C1 segment of cervical spinal cord (tissue), 14 donors: ENCODE measurements at places on chromosomes 1 and 21.

GRCh38 chr1:161071886-161072371 lies 2.2 kb upstream of the ARHGAP30 start:
- no peak for DNase-seq

DNA sequence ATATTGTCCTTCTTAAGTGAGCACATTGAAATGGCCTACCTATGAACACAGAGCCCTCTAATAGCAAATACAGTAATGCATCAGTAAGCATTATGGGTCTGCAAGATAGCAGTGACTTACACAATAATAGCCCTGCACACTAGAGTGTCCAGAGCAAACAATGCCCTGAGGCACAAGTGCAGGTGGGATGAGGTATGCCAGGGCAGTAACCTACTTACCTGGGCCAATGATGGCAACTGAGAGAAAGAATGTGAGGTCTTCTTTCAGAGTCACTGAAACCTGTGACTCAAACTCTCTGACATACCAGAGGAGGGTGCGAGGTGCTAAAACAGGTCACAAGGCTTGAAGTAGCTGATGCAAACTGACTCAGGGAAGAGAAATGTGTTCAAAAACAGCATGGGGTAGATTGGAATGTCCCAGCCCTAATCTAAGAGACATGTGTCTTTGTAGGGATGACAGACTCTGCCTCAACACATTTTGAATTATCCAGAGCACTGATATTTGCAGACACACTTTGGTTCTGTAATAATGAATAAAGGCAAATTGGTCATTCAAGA lies 168.5 kb upstream of the RUNX1 start:
- DNase-seq, result no peak

DNA sequence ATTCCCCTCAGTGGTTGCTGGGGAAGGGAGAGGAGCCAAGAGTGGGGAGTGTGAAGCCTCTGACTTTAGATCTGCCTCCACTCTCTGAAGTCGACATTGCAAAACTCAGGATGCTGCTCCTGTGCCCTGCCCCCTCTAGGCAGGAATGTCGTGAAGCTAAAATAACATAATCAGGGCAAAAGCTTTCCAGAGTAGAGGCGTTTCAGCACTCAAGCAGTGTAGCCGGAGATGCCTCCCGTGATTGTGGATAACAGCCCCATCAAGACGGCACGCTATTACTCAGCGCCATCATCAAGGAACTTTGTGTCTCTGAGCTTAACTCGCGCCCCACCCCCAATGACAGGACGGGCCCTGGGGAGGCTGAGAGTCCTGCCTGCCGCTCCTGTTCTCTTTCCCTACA lies 60.0 kb downstream of the FBXO2 start:
- no peak for DNase-seq

DNA sequence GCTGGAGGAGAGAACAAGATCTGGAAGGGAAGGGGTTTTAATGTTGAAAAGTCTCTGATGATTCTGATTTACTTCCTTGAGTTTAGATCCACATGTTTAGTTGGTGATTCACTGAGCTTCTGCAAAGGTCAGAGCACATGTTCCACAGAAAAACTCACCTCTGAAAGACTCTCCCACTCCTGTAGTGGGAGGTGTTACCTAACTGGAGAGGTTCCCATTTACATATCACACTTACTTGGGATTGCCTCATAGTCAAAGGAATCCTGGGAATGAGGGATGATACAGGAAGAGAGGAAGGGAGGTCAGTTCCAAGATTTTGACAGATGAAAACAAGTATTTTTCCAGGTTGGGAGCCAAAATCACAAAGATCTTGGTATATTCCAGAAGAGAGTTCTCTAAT lies 2.7 kb upstream of the NTNG1 start:
- DNase-seq, result no peak

- no peak for DNase-seq
Observed at GRCh38 chr1:165863346-165863745, 35.9 kb downstream of the UCK2 start.

- no peak for DNase-seq
Observed at GRCh38 chr1:204327359-204327758, 32.4 kb downstream of the PLEKHA6 start.

DNA sequence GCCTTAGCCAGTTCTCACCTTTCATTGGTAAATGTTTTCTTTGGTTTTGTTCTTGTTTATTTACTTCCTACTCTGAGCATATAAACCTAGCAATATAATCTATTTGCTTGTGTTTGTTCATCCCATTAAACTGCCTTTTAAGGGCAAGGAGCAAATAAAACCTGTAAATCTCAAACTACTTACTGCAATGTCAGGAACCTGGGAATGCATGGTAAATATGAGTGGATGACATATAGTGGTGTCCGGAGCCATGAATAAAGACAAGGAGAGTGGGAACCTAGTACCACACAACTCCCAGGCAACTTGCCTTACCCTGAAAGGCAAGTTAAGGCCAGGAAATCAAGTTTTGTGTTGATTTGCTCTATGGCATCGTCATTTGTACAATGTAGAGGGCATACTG lies 1133.7 kb upstream of the NCAM2 start:
- DNase-seq, result no peak

DNA sequence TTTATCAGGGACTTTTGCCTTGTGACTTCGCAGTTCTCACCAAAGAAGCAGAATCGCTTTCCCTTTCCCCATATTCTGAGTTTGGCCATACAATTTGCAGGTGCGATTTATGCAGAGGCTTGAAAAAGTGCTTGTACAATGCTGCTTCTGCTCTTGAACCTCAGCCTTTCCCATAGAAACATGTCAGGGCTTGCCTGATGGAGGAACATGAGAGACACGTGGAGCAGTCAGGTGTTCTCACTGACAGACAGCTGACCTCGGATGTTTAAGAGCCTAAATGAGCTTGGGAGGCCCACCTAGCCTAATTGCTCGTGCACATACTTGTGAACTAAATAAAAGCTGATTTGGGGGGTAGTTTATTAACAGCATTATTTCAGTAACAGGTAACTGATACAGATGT lies 290.0 kb downstream of the S1PR1 start:
- DNase-seq, result no peak
